LHCN-M2 (cell line): ENCODE measurements at places on chromosomes 3 and 15. TPM values are rescaled to one million over a fixed set of nuclear protein-coding genes. Genes with fewer than 3 reads are reported as not detected.

GRCh38 chr3:80771085-80771484 is 990.4 kb downstream of the GBE1 start:
- DNase-seq, result no peak

- no peak for DNase-seq
Observed at GRCh38 chr3:64392001-64392400, 166.7 kb upstream of the PRICKLE2 start.

- peak; percentile 12 for DNase-seq
Observed at GRCh38 chr3:161548301-161548700, 51.7 kb downstream of the OTOL1 start.

Gene PRR23A
- not detected in 2 replicates for total RNA-seq

DNA sequence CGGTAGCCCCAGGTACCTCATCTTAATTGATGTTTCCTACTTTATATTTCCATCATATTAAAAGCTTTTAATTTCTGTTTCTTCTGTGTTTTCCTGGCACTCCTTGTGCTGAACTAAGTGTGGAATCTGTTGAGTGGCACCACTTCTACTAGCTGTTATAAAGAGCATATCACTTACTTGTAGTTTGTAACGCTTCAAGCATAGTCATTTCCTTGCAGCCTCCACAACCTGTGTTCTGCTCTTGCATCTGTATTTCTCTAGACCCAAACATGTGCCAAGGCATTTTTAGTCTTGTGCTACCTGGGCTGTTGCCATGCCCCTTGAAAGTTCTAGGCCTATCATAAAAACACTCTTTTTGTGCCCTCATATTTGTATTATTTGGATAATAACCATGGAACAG is 16.0 kb downstream of the ZNF654 start:
- no peak for DNase-seq

GRCh38 chr3:42369304-42369703 is 41.1 kb downstream of the LYZL4 start:
- DNase-seq, result no peak

DNA sequence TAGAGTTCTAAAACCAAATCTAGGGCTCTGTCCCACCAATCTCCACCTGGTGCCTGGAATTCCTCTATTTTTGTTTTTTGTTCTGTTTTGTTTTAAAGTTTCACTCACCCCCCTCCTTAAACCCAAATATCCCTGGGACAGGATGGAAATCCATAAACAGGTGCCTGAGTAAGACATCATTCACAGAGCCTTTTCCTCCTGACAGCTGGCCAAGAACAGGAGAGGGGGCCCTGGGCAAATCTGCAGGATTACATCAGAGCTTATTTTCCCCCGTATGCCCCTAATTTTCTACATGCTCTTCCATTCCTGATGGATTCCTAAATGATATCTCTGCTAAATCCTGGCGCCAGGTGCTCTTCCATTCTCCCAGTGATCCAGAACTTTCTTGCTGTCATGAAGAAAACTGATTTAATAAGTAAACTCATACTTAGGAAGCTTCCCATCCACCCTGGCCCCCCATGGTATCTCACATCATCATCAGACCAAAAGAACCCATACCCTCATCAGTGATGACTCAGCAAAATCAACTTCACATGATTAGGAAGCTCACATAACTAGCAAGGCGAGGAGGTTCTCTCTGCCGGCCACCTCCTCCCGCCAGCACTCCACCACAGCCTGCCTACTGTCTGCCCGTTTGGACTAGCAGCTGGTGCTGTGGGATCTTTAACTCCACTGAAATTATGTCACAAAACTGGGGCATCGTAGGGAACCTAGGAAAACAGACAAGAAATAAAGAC is 61.0 kb downstream of the LIPC start:
- peak; percentile 56 for DNase-seq

Gene TRIM59
- 33.0 and 45.5 TPM in 2 replicates for total RNA-seq

GRCh38 chr3:72152551-72153476 is 367.9 kb upstream of the PROK2 start:
- peak; percentile 56 for DNase-seq

- no peak for DNase-seq
Observed at GRCh38 chr3:55658690-55659562, 171.8 kb upstream of the WNT5A start.

DNA sequence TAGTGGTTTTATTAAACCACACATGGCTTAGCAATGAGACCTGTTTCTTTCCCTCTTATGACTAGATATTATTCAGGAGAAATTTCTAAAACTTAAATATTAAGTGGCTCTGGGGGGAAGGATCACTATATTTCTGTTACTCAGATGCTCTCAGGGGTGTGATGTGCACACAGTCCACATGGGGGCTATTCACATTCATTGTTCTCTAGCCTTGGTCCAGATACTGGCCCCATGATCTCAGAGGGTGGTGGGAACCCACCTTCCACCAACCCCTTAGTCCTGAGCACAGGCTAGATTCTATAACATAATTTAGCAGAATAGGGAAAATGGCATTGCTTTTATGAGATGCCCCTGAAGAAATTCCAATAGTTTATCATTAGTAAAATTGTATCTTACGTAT is 149.0 kb upstream of the ST8SIA2 start:
- no peak for DNase-seq

- peak; percentile 74 for DNase-seq
Observed at GRCh38 chr15:41648770-41649169, 11.4 kb upstream of the MGA start.

Gene GOLGA8H
- total RNA-seq, result 0.40 and 0.77 TPM in 2 replicates

Gene PAK6
- under 0.01 TPM in 1 of 2 replicates, not detected in the other for total RNA-seq

DNA sequence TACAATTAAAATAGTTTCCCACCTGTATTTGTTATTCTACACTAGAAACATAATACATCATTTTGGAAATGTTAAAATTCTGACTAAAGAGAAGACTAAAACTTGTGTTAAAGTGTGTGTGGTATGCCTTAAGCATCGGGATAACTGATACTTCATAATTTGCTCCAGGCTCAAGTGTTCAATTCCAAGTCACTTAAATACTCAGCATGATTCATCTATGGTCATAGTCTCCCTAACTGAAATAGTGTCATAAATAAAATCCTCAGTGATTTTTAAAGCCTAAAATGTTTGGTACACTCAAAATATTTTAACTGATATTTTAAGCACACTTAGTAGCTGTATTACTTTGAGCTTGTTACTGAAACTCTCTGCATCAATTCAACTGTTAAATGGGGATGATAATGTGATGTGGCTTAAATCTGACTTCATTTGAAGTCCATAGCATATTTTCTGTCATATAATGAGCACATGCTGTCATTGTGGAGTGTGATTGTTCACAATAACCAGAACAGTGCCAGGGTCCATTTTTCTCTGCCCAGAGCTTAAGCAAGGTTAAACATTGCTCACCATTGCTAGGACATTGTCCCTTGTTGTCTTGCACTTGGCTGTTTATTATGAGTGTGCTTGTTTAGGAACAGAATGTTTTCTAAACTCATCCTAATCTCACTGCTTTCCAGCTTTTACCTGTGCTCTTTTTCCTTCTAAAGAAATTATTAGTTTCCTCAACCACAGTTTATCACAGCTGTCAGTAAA is 122.2 kb downstream of the KLHL25 start:
- DNase-seq, result peak; percentile 40

DNA sequence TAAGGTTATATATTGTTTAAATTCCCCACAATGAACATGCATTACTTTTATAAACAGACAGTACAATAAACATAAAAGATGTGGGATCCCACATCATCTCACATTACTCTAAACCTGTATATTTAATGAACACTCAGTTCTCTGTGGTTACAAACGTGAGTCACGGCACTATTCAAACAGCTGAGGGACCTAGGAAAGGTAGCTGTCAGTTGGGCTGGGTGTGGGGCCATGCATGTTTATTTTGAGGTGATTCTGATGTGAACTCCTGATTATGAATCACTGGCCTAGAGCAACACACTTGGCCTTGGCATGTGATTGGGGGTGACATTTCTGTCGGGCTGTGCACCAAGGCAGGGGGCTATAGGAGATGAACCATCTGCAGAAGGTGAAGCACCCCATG is 147.6 kb upstream of the HACD2 start:
- peak; percentile 98 for DNase-seq

Gene TRH
- not detected in 2 replicates for total RNA-seq

DNA sequence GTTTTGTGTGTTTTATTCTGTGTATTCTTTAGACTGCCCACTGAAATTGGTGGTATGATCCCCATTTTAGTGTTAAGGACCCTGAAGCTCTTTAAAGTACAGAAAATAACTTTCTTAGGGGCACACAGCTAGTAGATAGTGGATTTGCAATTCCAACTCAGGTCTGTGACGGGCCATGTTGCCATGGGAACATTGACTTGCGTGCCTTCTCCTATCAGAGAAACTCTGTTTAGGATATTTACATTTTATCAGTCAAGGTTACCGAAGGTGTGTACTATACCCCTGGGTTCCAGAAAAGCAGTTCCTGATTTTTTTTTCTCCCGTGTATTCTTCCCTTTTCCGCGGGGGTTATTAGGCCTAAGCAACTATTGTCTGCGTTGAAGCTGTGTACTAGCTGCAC is 19.4 kb downstream of the MYZAP start:
- DNase-seq, result no peak

Gene TMEM266
- total RNA-seq, result not detected in 2 replicates

- DNase-seq, result no peak
Observed at GRCh38 chr15:50071551-50072258, 47.3 kb downstream of the ATP8B4 start.

DNA sequence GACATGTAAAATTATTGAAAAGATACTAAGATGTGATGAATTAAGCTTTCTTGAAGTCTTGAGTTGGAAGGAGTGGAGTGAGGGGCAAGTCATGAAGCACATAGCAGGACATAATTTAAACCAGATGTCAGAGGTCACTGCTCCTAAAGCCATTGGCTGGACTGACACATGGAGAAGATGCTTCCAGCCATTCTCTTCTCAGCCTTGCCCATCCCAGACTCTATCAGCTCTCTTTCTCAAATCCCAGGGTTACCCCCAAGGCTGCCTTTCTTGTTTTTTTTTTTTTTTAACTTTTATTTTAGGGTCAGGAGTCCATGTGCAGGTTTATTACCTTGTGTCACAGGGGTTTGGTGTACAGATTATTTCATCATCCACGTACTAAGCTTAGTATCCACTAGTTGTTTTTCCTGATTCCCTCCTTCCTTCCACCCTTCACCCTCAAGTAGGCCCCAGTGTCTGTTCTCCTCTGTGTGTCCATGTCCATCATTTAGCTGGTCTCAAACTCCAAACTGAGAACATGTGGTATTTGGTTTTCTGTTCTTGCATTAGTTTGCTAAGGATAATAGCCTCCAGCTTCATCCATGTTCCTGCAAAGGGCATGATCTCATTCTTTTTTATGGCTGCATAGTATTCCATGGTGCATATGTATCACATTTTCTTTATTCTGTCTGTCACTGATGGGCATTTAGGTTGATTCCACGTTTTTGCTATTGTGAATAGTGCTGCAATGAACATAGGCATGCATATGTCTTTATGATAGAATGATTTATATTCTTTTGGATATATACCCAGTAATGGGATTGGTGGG is 18.9 kb downstream of the XIRP1 start:
- DNase-seq, result no peak

DNA sequence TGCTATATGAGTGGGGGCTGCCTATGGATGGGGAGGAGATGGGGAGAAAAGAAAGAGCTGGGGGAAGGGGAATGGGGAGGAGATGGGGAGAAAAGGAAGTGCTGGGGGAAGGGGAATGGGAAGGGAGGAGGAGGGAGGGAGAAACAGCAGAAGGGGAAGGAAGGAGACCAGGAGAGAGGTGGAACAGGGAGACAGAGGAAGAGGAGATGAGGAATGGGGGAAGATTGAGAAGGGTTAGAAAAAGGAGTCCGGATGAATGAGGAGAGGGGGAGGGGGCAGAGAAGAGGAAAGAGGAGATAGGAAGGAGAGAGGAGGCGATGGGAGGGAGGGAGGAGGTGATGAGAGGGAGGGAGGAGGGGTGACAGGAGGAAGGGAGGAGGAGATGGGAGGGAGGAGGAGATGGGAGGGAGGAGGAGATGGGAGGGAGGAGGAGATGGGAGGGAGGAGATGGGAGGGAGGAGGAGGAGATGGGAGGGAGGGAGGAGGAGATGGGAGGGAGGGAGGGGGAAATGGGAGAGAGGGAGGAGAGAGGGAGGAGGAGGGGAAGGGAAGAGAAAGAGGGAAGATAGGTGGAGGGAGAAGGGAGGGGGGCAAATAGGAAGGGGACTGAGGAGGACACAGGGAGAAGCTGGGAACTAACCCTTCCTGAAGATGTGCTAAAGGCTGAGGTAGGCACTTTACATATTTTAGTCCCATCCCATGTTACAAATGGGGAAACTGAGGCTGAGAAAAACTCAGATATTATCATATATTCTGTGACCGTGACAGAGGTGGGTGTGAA is 6.6 kb upstream of the BCL2L10 start:
- no peak for DNase-seq

DNA sequence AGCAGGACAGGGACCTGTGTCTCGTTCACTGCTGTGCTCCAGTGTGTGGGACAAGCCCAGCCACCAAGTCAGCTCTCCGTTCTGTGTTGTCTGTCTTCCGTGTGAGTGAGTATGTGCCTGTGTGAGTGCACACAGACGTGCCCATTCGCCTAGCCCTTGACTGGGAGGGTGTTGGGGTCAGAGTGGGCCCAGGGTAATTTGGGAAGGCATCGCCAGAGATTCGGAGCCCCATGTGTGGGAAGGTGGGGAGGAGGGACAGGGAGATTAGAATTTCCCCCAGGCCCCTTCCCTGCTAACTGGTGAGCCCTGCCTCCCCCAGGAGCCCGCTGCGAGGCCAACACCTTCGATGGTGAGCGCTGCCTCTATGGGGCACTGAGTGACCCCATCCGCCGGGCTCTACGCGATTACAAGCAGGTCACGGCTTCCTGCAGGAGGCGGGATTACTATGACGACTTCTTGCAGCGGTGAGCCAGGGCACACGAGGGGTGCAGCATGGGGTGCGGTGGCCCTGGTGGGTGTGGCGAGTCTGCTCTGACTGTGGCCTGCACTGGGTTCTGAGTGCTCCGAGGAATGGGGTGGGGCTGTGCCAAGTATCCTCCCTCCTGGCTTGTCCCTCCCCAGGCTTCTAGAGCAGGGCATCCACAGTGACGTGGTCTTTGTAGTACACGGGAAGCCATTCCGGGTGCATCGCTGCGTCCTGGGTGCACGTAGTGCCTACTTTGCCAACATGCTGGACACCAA is 3.1 kb downstream of the ABTB1 start:
- DNase-seq, result no peak

DNA sequence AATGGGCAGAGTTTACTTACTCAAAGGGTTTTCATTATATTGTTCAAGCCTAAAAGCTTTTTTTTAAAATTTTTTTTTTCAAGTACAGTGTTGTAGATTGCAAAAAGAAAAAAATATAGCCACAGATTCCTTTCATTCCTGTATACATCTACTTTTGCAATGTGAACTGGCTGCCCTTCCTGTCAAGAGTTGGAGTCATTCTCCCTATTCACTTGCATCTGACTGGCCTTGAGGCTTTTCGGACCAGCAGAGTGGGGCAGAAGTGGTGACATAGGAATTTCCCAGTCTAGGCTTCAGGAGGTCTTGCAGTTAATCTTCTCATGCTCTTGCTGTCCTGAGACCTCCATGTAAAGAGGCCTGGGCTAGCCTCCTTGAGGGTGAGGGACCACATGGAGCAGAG is 218.3 kb upstream of the CFAP20DC start:
- DNase-seq, result no peak

Gene EFHB
- 0.13 and 0.34 TPM in 2 replicates for total RNA-seq

Gene ZNF774
- 0.75 and 0.77 TPM in 2 replicates for total RNA-seq

Gene CEP97
- total RNA-seq, result 26.1 and 28.8 TPM in 2 replicates
